ENCODE measurements at places on chromosomes 5 and 9.
A peak's percentile ranks its signal among the peaks of the same experiment; 100 is the strongest.

GRCh38 chr9:12290166-12290869 lies 402.9 kb upstream of the TYRP1 start:
- DNase-seq: no peak

DNA sequence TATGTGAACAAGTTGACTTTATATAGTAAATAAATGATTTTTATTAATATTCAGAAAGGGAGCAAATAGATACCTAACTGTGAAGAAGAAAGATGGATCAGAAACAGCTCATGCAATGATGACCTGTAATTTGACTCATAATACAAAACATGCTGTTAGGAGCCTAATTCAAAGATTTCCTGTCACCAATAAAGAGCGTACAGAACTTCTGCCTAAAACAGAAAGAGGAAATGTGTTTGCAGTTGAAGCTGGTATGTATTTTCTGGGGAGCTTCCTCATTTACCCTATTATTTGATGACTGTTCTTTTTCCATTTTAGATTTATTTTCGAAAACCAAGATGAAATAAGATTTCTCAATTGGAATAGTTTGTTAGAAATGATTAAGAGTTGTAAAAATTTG lies 11.4 kb downstream of the YTHDC2 start:
- DNase-seq: no peak

- DNase-seq: no peak
These were observed 16.5 kb upstream of the TRIM14 start for GRCh38 chr9:98135558-98135934.

- no peak for DNase-seq
These were observed 216.9 kb downstream of the ARRDC3 start for GRCh38 chr5:91166059-91166807.

GRCh38 chr5:172816925-172817562 lies 17.0 kb upstream of the ERGIC1 start:
- no peak for DNase-seq

DNA sequence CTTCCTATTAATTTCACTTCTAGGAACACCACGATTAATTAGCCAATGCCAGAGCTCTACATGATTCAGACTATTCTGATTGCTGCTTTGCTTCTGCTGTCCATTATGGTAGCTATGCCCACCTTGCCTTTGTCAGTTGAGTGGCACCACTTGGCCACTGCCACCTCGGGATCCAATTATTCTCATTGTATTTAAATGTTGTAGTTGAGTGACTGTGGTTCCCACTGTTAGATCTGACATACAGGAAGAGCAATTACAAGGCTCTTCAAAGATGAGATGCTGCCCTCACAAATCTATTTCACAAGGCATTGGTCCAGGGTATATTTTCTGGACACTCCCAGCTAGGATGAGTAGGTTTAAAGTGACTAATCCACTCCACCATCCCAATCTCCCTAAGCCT lies 864.5 kb upstream of the EDIL3 start:
- no peak for DNase-seq

DNA sequence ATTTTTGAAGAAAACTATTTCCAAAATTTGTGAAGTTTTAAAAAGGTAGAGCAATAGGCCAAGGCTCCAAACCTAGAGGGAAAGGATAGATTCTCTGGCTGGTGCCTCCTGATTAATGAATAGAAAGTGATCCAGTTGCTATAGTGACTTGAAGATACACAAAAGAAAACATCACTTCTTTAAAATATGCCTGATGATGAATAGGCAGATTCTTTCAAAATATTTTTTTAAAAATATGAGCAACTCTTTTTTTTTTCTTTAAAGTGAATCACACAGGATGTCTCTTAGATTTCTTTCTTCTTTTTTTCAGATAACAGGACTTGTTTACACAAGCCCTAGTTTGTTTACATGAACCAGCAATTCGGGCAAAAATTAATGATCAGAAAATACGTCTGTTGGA lies 124.4 kb downstream of the RFK start:
- no peak for DNase-seq

DNA sequence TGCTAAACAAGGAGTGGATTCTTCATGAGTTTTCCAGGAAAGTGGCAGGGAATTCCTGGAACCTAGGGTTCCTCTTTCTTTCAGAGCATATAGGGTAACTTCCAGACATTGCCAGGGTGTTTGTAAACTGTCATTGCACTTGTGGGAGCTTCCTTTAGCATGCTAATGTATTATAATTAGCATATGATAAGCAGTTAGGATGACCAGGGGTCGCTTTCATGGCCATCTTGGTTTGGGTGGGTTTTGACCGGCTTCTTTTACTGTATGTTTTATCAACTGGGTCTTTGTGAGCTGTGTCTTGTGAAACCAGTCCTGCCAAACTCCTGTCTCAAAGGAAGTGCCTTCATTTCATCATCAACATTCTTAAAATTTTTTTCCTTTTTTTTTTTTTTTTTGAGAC lies 11.9 kb upstream of the MELK start:
- DNase-seq: no peak

- DNase-seq: no peak
These were observed 624.1 kb downstream of the ISL1 start for GRCh38 chr5:52007230-52007858.

- no peak for DNase-seq
These were observed 43.4 kb upstream of the BICD2 start for GRCh38 chr9:92807757-92808725.

DNA sequence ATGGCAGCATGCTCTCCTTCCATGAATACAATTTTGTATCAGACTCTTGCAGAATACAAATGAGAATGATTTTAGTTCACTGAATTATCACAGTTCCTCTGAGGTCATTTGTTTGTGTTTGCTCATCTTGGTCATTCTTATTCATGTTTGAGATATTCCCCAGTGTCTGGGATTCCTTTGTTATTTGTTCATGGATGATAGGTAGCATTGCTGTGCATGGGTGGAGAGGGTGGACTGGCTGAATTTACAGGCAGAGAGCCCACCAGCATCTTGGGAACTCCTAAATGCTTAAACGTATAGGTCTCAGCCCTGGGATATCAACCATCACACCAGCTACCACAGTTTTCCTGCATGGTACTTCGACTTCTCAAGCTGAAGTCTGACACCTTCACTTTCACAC lies 459.8 kb downstream of the CCDC171 start:
- DNase-seq: no peak

- DNase-seq: no peak
These were observed 188.4 kb upstream of the NR4A3 start for GRCh38 chr9:99633265-99633664.

GRCh38 chr9:131839281-131840084 lies 99.6 kb upstream of the RAPGEF1 start:
- no peak for DNase-seq

GRCh38 chr5:5039918-5040317 lies 100.2 kb upstream of the ADAMTS16 start:
- no peak for DNase-seq

DNA sequence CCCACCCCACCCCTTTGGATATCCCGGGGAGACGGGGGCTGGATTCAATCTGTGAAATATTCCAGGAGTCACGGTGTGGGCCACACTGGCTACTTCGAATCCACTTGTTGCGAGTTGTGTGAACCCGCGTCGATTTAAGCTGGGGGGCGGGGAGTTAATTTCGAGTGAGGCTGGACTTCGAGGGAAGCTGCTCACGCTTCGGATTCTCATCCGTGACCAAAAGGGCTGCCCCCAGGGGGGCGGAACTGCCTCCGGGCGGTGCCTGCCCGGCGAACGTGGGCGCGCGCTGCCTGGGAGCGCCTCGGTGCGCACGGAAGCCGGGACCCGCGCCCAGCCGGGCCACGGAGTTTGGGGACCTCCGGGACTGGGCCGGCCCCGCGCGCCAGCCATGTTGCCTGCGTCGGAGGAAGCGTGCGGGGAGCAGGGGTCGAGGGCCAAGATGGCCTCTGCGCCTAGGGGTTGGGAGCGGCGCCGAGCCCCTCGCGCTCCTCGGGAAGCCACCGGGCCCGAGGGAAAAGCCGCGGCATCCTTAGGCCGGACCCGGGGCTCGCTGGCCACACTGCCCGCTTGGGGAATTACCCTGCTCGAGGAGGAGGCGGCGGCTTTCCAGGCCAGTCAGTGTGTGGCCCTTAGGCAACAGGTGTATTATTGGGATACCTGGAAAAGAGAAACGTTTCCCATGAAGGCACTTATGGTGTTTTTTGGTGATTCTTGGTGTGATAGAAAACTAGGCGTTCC lies 975 bp downstream of the OCLN start:
- DNase-seq: peak; percentile 27

- DNase-seq: peak; percentile 17
These were observed 5.8 kb downstream of the NOXA1 start for GRCh38 chr9:137428841-137429545.

DNA sequence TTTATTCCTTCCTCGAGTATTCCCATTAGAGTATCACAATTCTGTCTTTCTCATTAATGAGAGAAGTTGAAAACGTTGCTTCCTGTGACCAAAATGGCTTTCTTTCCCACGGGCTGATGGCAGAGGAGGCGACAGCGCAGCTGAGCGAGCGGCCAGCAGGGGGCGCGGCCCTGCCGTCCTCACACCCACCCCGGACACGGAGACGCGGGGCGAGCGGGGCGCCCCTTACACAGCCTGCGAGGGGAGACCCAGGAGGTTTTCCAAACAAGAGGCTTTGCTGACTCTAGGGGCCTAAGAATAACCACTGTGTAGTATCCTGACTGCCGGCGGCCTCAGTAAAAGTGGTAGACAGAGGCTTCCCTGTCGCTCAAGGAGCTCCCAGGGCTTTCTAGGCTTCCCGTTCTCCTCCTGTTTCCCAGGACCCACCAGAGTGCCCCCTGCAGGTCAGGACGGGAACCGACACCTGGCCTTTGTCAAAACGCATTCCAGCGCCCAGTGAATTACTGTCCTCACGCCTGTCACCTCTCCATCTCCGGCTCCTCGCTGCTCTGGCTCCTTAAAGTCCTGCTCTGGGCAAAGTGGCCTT lies 27.3 kb upstream of the FGF1 start:
- peak; percentile 86 for DNase-seq

- no peak for DNase-seq
These were observed 174.3 kb downstream of the TAF11L14 start for GRCh38 chr5:17808566-17808965.

DNA sequence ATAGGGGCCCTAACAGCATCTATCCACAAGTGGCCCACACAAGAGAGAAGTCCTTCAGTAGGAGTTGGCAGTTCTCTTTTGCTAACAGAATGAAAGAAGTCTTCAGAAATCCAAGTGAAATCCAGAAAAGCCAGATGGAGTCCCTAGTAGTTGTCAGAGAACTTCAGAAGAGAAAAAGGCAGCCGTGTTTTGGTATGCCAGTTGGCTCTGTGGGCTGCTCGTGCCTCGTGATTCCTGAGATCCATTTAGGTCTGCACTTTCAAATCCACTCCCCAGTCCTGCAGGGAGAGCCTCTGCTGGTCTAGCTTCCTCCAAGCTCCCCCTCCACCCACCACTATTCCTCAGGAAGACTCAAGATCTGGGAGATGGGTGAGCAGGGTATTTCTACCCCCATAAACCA lies 69.0 kb downstream of the CFAP90 start:
- no peak for DNase-seq

- no peak for DNase-seq
These were observed 107.4 kb downstream of the LHFPL2 start for GRCh38 chr5:78541086-78541654.

- DNase-seq: no peak
These were observed 84.5 kb downstream of the TMEM167A start for GRCh38 chr5:82992646-82993045.

DNA sequence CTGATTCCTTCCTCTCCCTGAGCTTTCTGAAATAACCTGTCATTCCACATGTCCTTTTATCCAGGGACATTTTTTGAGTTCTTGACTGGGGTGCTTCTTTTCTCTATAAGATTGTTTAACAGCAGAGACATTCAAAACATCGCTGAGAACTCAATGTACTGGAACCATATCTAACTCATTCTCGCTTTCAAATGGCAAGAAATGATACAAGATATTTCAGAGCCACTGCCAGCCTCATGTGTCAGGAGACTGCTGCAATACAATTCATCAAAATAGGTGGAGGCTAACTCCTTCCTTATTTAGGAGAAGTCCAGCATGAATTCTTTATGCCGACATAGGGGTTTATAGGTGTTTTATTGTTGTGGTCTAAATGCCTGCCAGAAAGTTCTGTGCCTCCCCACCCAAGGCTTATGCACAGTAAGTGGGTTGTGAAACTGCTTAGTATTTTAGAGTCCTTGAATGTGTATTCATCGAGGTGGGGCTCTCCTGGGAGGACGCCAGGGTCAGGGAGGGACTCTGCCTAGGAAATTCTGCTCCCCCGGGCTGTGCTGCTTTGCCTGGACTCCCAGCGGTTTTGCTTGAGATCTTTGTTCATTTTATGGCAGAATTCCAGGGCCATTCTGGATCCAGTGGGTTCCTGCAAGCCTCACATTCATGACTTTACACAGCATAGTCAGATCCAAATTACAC lies 53.9 kb downstream of the ZNF474 start:
- DNase-seq: peak; percentile 86

DNA sequence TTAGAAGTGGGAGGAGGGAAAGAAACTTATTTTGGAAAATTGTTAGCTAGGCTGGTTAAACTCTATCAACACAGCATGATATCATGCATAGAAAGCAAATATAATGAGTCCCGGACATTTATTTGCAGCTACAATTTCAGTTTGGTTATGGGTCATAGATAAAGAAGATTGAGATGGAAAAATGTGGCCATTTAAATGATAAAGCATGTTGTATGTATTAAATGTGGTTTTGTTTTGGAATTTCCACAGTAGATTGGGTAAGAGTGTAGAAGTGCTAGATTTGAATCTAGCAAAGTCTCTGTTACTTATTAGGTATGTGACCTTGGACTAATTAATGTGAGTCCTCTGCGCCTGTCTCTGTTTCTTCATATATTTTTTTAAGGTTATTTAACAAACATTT lies 217.4 kb downstream of the KDM4C start:
- DNase-seq: no peak

GRCh38 chr5:22754155-22754554 lies 99.0 kb downstream of the CDH12 start:
- DNase-seq: no peak

DNA sequence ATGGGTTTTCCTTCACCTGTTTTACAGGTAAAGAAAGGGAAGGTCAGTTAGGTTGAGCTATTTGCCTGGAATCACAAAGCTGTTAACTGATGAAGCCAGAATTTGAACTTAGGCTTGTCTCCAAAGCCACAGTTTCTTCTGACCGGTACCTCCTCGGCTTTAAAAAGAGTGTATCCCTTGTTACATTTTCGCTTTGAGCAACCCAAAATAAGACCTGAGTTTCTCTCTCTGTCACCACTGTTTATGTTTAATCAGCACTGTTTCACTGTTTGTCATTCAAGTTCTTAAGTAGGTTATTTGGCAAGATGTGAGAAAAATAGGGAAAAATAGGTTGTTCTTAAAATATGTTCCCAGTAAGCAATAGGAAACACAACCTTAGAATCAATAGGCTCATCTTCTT lies 84.6 kb downstream of the VCAN start:
- no peak for DNase-seq

DNA sequence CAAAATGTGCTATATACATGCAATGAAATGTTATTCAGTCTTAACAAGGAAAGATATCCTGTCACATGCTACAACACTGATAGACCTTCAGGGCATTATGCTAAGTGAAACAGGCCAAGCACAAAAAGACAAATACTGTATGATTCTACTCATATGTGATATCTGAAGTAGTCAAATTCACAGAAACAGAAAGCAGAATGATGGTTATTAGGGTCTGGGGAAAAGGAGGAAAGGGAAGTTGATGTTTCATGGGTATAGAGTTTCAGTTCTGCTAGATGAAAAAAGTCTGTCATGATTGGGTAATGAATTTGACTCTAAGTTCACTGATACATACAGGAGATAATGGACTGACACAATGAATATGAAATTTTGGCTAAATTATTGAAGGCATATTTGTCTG lies 11.2 kb upstream of the RIC1 start:
- no peak for DNase-seq
